ENCODE measurements at places on chromosomes 2 and 18.

DNA sequence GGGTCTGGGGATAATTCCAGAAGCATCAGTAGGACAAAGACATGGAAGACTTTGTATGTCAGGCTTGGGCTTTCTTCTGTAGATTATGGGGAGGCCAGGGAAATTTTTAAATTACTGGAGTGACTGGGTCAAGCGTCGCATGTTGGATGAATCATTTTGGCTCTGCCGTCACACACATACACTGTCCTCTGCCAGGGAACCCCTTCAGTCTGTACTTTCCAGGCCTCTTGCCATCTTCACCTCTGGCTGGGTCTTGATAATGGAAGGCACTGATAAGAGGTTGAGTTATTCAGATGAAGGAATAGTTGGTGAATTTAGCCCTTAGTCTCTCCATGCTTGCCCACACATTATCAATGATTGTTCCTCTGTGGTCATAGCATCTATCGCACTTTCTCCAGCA, 895.1 kb upstream of the CELF4 start:
- DNase-seq = no peak

GRCh38 chr18:23311351-23312121, 141.6 kb upstream of the RIOK3 start:
- DNase-seq = no peak

GRCh38 chr2:10921525-10921924, 9.8 kb downstream of the KCNF1 start:
- DNase-seq = no peak

GRCh38 chr2:215598376-215598975, 162.6 kb upstream of the FN1 start:
- DNase-seq = no peak

DNA sequence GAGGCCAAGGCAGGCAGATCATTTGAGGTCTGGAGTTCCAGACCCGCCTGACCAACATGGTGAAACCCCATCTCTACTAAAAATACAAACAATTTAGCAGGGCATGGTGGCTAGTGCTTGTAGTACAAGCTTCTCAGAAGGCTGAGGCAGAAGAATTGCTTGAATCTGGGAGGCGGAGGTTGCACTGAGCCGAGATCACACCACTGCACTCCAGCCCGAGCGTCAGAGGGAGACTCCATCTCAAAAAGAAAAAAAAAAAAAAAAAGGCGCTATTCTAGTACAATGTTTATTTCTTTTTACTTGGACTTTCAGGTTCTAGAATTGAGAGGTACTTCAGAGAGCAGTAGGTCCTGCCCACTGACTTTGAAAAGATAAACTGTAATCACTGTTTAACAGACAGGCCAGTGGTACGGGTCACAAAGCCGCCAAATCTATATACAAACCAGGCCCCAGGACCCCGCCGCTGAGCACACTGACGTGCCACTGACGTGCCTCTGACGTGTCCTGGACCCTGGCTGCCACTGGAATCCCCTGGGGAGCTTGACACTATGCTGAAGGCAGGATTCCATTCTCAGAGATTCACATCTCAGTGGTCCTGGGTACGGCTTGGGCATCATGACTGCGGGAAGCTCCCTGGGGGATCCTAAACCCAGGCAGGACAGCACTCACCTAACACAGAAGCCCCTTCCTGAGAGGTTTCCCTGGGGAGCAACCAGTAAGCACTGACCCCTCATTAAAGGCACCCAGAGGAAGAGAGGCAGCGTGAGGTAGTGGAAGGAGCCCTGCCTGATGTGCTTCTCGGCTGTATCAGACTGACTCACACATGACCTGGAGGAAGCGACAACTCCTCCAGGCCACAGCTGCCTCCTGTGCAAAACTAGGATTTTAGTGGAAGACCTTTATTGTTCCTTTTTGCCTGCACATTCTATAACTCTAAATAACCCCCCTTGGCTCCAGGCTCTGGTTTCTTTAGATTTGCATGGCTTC, 197.8 kb upstream of the MEIS1 start:
- no peak for DNase-seq

DNA sequence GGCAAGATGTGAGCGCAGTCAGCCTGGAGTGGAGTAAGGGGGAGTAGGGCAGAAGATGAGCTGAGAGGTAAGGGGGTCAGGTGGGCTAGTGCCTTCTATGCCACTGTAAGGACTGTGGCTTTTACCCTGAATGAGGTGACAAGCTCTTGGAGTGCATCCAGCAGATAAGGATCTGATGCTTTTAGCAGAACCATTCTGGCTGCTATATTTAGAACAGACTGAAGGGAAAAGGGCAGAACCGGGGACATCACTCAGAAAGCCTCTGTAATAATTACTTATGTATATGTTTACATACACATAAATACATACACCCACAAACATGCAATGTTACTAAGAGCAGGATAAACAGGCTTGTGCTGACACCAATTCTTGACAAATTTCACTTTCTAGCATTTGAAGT, 124.8 kb downstream of the DTNB start:
- DNase-seq = no peak

DNA sequence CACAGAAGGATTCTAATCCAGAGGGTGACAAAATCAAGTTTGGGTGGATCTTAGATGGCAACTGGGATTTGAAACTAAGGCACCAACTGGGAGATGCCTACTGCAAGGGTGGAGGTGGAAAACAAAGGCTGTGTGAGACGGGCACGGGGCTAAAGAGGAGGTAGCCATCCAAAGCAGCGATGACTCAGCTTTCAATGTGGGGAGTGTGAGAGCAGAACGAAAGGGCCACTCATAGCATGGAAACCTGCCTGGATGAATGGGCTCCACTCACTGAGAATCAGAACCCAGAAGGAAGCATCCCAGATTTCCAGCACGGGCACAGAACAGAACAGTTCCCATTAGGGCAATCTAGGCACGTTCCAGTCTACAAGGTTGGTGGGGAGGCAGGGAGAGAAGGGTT, 159.5 kb downstream of the COL4A4 start:
- DNase-seq = no peak

GRCh38 chr2:169964740-169965139, 137.5 kb downstream of the UBR3 start:
- DNase-seq = no peak

- DNase-seq = no peak
Observed at GRCh38 chr18:35410561-35410960, 33.4 kb upstream of the ZNF396 start.
